AML-193 (cell line): ENCODE measurements at places on chromosomes 7 and 10.
A peak's percentile ranks its signal among the peaks of the same experiment; 100 is the strongest.

GRCh38 chr10:112446855-112447619 is at the start of the genes VTI1A and ZDHHC6:
VTI1A (plus strand) TSS chr10:112447215; CDS start chr10:112447374, 159 bp downstream.
ZDHHC6 (minus strand) TSS chr10:112446914; CDS start chr10:112445436, 1,478 bp downstream.
- peak; percentile 69 for DNase-seq

DNA sequence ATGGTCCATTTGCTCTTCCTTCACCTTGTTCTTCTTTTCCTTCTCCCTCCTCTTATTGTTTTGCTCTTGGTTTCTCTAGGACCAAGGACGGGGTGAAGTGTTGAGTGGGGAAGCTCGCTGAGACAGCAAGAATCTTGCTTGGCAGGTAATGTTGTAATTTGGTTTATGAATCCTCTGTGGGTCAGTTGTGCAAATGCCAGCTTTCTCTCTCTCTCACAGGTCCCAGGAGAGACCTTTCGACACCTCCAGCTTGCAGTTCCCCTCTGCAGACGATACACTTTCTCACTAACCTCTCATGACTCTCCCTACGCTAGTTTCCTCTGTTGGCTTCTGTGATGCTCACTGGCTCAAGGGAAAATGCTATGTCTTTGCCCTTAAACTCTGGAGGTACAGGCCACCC is 77.0 kb downstream of the FRMD4A start:
- DNase-seq: no peak

DNA sequence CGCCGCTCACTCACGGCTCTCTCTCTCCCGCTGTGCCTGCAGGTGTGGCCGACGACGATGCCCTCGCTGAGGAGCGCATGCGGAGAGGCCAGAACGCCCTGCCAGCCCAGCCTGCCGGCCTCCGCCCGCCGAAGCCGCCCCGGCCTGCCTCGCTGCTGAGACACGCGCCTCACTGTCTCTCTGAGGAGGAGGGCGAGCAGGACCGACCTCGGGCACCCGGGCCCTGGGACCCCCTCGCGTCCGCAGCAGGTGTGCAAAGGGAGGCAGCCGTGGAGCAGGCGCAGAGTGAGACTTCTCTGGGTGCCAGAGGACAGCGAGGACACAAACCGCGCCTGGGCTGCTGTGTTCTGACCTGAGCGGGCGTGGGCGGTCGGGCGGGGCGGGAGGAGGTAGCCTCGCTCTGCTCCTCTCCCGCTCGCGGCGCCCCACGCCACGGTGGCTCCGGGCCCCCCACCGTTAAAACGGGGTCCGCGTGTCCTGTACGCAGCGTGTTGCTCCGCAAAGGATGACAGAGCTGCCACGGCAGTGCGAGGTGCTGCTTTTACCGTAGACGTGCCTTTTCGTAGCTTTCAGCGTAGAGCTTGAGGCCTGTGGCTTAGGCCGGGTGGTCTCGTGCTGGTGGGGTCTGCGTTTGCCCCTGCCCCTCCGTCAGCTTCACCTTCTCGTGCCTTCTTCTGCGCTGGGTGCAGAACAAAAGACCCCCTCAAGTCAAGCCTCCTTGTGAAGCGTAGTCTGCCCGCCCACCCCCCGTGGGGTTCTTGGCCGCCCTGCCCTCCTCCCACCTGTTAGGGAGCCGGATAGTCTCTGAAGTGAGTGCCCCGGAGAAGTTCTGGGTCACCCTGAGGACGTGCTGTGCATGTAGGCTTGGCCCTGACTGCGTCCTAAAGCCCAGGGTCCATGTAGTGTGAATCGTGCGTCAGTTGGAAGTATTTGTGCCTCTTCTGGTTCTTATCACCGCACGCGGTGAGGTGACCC is 73.2 kb downstream of the DNAJB6 start:
- no peak for DNase-seq

DNA sequence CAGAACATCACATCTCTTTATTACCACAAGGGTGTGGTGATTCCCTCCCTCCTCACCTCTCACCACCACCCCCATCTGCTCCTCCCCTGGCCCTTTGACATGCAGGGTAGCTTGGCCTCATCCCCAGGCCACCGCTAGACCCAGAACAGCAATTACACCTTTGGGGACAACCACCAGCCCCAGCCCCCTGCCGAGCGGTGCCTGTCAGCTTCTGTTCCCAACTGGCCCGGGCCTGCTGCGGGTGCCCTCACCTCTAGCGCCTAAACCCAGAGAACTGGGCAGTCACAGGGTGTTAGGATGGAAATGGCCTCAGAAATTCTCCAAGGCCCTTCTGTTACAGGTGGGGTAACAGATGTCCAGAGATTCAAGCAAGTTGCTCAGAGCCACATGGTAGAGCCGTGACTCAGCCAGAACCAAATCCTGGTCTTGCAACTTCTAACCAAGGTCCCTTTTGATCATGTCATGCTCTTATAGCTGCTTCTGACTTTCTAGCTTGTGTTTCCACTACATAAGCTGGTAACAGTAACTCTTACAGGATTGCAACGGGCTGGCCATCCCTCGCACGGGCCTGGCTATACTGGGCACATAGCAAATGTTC is 78.0 kb downstream of the PRKAG2 start:
- no peak for DNase-seq

GRCh38 chr10:33114451-33114952 is 156.5 kb upstream of the ITGB1 start:
- DNase-seq: no peak
